ENCODE measurements at places on chromosomes 4 and X. TPM values are rescaled to one million over a fixed set of nuclear protein-coding genes. Genes with fewer than 3 reads are reported as not detected.

Gene STK26
- total RNA-seq: 65.2 TPM

Gene RHOXF2
- total RNA-seq: not detected

Gene PPA2
- total RNA-seq: 96.4 TPM

Gene NEUROG2
- total RNA-seq: not detected

Gene EVC2
- 14.1 TPM for total RNA-seq

Gene CENPI
- 13.2 TPM for total RNA-seq

GRCh38 chr4:123786163-123786915 is 389.7 kb downstream of the SPRY1 start:
- no peaks in the 10 kb centered on the region for H3K27me3 ChIP-seq
- no peak overlapping the region for H3K4me3 ChIP-seq
- H3K27ac ChIP-seq: no peak overlapping the region
- no peaks in the 10 kb centered on the region for H3K4me1 ChIP-seq

DNA sequence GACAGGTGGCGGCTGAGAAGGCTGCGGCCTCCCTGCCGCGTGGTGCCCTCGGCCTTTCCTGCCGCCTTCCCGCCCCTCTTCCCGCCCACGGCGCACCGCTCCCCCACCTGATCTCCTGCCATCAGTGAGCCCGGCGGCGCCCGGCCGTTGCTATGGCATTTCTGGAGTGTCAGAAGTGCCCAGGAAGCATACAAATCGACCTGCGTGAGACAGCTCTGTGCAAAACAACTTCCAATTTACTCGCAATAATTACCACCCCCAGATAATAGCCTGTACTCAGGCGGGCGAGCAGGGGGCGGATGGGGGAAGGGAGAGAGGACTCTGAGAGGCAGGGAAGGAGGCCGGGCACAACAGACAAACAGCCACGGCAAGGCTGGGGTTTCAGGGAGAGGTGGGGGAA is 16.6 kb upstream of the ERCC6L start:
- DNase-seq: peak; percentile 16
- H3K36me3 ChIP-seq: peaks cover 4% of the 10 kb centered on the region
- H3K27me3 ChIP-seq: peaks cover 27% of the 10 kb centered on the region

- no peak overlapping the region for H3K27ac ChIP-seq
- no peak for DNase-seq
- H3K4me1 ChIP-seq: peaks cover 3% of the 10 kb centered on the region
These were observed 16.0 kb downstream of the CCNQ start for GRCh38 chrX:153582896-153583295.

- no peak overlapping the region for H3K27ac ChIP-seq
- H3K4me1 ChIP-seq: peaks cover 35% of the 10 kb centered on the region
- no peaks in the 10 kb centered on the region for H3K27me3 ChIP-seq
- H3K4me3 ChIP-seq: no peak overlapping the region
- H3K36me3 ChIP-seq: peaks cover 5% of the 10 kb centered on the region
- no peak for DNase-seq
These were observed 5.4 kb downstream of the JADE3 start for GRCh38 chrX:46917622-46918021.

DNA sequence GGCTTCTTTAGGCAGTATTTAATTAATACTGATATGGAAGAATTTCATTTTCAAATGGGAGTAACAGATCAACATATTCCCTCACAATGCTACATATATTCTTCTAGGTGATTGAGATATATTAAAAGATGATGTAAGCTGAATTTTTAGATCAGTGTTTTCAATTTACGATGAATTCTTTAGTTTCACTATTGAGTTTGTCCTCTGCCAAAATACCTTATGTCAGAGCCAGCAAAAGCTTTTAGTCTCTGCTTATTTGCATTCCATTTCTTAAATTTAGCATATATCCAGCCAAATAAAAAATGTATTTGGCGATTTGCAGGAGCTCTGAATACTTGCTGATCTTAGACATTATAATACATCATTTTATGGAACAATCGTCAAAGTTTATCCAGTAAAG is 144.3 kb downstream of the MOSPD2 start:
- DNase-seq: no peak
- H3K36me3 ChIP-seq: no peaks in the 10 kb centered on the region
- no peaks in the 10 kb centered on the region for H3K27me3 ChIP-seq
- no peaks in the 10 kb centered on the region for H3K4me1 ChIP-seq
- H3K27ac ChIP-seq: no peak overlapping the region
- H3K4me3 ChIP-seq: no peak overlapping the region

DNA sequence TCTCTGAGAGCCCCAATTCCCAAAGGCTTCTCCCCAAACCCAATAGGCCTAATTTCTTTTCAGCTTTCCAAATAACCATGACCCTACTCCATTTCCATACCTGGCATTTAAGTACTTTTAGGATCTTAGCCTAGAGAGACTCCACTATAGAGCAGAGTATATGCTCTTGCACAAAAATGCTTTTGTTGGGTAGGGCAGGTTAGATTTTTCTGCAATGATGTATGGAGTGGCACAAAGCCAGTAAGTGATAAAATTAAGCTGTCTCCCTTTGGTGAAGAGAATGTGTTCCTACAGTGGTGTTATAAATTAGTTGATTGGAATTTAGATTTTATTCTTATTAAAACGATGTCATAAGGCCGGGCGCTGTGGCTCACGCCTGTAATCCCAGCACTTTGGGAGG is 124.9 kb downstream of the INPP4B start:
- peaks cover 3% of the 10 kb centered on the region for H3K4me1 ChIP-seq
- no peak overlapping the region for H3K4me3 ChIP-seq
- H3K36me3 ChIP-seq: no peaks in the 10 kb centered on the region
- H3K27me3 ChIP-seq: peaks cover 2% of the 10 kb centered on the region
- no peak for DNase-seq

- no peaks in the 10 kb centered on the region for H3K36me3 ChIP-seq
- no peak overlapping the region for H3K27ac ChIP-seq
- H3K4me1 ChIP-seq: peaks cover 10% of the 10 kb centered on the region
- H3K27me3 ChIP-seq: peaks cover 14% of the 10 kb centered on the region
- no peak overlapping the region for H3K4me3 ChIP-seq
These were observed 58.4 kb upstream of the SORBS2 start for GRCh38 chr4:185870366-185870765.

GRCh38 chr4:25879587-25879986 is 16.8 kb upstream of the SEL1L3 start:
- H3K27me3 ChIP-seq: peaks cover 3% of the 10 kb centered on the region
- peaks cover 7% of the 10 kb centered on the region for H3K4me1 ChIP-seq
- H3K4me3 ChIP-seq: no peak overlapping the region
- H3K27ac ChIP-seq: peak overlapping the region; percentile 43

- peaks cover 6% of the 10 kb centered on the region for H3K4me1 ChIP-seq
- no peaks in the 10 kb centered on the region for H3K27me3 ChIP-seq
- no peak for DNase-seq
- no peak overlapping the region for H3K27ac ChIP-seq
These were observed 472.5 kb downstream of the PCDH10 start for GRCh38 chr4:133621628-133622027.

- no peaks in the 10 kb centered on the region for H3K36me3 ChIP-seq
- no peak for DNase-seq
- no peak overlapping the region for H3K4me3 ChIP-seq
- no peak overlapping the region for H3K27ac ChIP-seq
- no peaks in the 10 kb centered on the region for H3K27me3 ChIP-seq
- H3K4me1 ChIP-seq: peaks cover 2% of the 10 kb centered on the region
These were observed 50.4 kb upstream of the PAGE5 start for GRCh38 chrX:55169782-55170181.

GRCh38 chr4:153156263-153156662 is 48.0 kb upstream of the TRIM2 start:
- no peak overlapping the region for H3K27ac ChIP-seq
- no peaks in the 10 kb centered on the region for H3K36me3 ChIP-seq
- DNase-seq: no peak
- peaks cover 72% of the 10 kb centered on the region for H3K27me3 ChIP-seq
- no peak overlapping the region for H3K4me3 ChIP-seq

- no peak overlapping the region for H3K4me3 ChIP-seq
- no peaks in the 10 kb centered on the region for H3K27me3 ChIP-seq
- no peak for DNase-seq
- peaks cover 4% of the 10 kb centered on the region for H3K36me3 ChIP-seq
These were observed 155.4 kb upstream of the FTHL17 start for GRCh38 chrX:31227250-31227649.

DNA sequence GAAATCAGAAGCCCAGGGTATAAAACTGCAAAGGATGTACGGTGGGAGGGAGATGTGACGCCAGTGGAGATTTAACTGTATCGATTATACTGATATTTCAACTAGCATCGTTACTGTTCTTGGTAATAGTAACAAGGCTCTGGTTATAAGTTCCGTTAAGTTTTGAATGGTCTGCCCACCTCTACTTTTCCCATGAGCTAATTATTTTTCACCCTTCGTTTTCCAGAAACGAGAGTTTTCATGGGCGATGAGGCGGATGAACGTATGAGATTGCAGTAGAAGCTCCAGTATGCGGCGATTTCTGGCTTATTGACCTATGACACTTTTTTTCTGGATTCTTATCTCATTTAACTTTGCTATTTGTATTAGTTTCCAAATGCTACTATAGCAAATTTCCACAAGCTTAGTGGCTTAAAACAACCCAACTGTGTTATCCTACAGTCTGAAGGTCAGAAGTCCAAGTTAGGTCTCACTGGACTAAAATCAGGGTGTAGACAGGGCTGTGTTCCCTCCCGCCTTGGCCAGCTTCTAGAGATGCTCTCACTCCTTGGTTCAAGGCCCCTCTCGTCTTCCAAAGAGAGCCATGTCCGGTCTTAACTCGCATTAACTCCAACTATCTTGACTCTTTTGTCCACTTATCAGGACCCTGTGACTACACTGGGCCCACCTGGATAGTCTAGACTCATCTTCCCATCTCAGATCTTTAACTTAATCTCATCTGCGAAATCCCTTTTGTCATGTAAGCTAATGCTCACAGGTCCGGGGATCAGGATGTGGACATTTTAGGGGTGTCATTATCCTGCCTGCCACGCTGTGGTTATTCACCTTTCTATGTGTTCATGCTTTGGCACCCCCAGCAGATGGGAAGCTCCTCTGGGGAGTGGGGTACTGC is 122.5 kb downstream of the IRF2 start:
- no peaks in the 10 kb centered on the region for H3K36me3 ChIP-seq
- H3K27me3 ChIP-seq: no peaks in the 10 kb centered on the region
- H3K4me1 ChIP-seq: peaks cover 32% of the 10 kb centered on the region
- no peak overlapping the region for H3K27ac ChIP-seq
- DNase-seq: no peak
- H3K4me3 ChIP-seq: no peak overlapping the region

- DNase-seq: no peak
- H3K4me3 ChIP-seq: no peak overlapping the region
- H3K36me3 ChIP-seq: peaks cover 34% of the 10 kb centered on the region
- peaks cover 22% of the 10 kb centered on the region for H3K4me1 ChIP-seq
These were observed 2.5 kb downstream of the AADAT start for GRCh38 chr4:170087163-170087700.

DNA sequence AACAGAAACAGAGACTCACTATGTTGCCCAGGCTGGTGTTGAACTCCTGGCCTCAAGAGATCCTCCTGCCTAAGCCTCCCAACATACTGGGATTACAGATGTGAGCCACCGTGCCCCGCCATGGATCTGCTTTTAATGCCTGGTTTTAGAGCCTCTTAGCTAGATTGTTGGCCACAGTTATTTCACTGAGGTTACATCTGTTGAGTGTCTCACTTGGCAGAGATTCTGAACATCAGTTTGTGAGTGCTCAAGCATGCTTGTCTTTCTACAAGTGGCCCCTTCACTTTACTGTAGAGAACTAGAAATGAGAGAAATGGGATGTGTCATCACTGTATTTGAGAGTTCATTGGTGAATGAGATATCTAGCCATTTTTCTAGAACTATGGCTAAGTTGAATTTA is 218.5 kb downstream of the APBB2 start:
- H3K36me3 ChIP-seq: no peaks in the 10 kb centered on the region
- H3K4me3 ChIP-seq: no peak overlapping the region
- H3K4me1 ChIP-seq: peaks cover 10% of the 10 kb centered on the region
- no peaks in the 10 kb centered on the region for H3K27me3 ChIP-seq

DNA sequence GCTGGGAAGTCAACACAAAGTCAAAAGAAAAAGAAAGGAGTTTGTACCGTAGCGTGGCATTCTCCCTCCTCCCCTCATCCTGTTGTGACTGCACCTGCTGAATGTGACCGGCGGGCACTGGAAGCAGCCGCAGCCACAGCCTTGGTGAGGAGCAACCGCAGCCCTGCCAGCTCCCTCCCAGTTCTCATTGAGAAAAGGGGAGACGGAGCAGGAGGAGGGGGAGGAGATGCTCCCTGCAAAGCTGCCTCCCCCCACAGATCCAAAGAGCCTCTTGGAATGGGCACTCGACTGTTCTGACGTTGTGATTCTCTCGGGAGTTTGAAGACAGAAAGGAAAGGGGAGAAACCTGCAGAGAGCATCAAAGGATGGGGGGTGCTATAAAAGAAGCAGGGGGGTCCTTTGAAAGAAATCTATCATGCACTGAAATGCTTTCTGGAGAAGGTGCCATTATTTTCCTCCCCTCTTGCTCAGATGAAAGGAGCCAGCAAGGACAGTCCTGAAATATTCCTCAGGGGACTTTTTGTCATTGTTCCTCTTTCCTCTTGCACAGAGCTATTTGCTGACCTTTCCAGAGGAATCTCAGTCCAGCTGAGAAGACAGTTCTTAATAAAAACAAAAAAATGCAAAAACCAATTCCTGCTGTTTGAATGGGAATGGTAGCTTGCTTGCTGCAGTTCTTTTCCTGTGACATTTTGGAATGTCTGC is 429.7 kb downstream of the MAPK10 start:
- H3K27ac ChIP-seq: peak overlapping the region; percentile 97
- H3K36me3 ChIP-seq: no peaks in the 10 kb centered on the region
- H3K4me1 ChIP-seq: peaks cover 57% of the 10 kb centered on the region
- DNase-seq: no peak

All from progenitor cell of endocrine pancreas (in vitro differentiated cells).